CD4-positive, alpha-beta T cell (primary cell): ENCODE measurements at places on chromosomes 16 and 17.

- no peaks in the 10 kb centered on the region for H3K4me1 ChIP-seq
- no peak for DNase-seq
- no peak overlapping the region for H3K27ac ChIP-seq
- H3K27me3 ChIP-seq, result peaks cover 30% of the 10 kb centered on the region
Measured at GRCh38 chr17:33072421-33073161, 80.9 kb downstream of the SPACA3 start.

- H3K27me3 ChIP-seq, result peaks cover 9% of the 10 kb centered on the region
- peaks cover 19% of the 10 kb centered on the region for H3K4me1 ChIP-seq
- H3K36me3 ChIP-seq, result no peaks in the 10 kb centered on the region
- no peak overlapping the region for H3K27ac ChIP-seq
- peak overlapping the region; percentile 37 for H3K4me3 ChIP-seq
Measured at GRCh38 chr16:85335584-85336491, 223.6 kb upstream of the CIBAR2 start.

- no peak for DNase-seq
- no peaks in the 10 kb centered on the region for H3K4me1 ChIP-seq
- H3K27me3 ChIP-seq, result no peaks in the 10 kb centered on the region
- no peak overlapping the region for H3K4me3 ChIP-seq
Measured at GRCh38 chr16:73873643-73874042, 423.0 kb upstream of the PSMD7 start.

DNA sequence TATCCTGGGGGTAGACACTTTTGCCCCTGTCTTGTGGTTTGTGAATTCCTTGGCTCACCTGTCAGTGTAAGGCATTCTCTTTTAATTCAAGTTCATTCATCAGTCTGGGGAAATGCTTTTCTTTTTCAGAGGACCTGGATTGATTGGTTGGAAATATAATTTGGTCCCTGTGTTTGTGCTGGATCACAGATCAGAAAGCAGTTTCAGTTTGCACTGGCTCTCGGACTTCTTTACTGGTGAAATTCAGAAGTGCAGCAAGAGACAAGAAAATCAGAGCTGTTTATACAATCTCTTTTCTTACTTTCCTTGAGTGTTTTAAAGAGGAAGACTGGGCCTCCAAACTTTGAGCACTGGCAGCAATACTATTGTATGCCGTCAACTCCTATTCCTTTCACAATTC, 161.8 kb upstream of the KCNJ16 start:
- H3K36me3 ChIP-seq, result no peaks in the 10 kb centered on the region
- no peak overlapping the region for H3K27ac ChIP-seq
- no peak overlapping the region for H3K4me3 ChIP-seq
- H3K4me1 ChIP-seq, result no peaks in the 10 kb centered on the region
- H3K27me3 ChIP-seq, result no peaks in the 10 kb centered on the region

DNA sequence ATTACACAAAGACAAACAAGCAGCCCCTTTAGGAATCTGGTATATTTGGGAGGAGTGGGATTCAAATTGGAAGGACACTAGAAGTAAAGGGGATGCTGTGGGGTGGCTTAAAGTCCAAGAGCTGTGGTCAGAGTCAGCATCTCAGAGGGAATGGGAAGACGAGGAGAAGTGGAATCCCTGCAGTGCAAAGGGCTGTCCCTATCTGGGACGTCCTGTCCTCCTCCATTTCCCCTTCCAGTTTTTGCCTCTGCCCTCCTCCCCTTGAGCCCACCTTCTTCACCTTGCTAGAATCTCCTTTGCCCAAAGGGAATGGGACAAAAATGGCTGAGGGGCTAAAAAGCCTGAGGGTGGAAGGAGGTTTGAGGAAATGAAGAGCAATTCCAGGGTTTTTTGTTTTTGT, 4.2 kb upstream of the PLXDC1 start:
- no peak overlapping the region for H3K4me3 ChIP-seq
- no peaks in the 10 kb centered on the region for H3K27me3 ChIP-seq
- DNase-seq, result no peak
- H3K27ac ChIP-seq, result no peak overlapping the region
- H3K4me1 ChIP-seq, result peaks cover 37% of the 10 kb centered on the region
- no peaks in the 10 kb centered on the region for H3K36me3 ChIP-seq

GRCh38 chr16:10918294-10919002, 23.8 kb downstream of the DEXI start:
- H3K36me3 ChIP-seq, result peaks cover 7% of the 10 kb centered on the region
- H3K4me1 ChIP-seq, result peaks cover 7% of the 10 kb centered on the region
- no peak overlapping the region for H3K27ac ChIP-seq
- DNase-seq, result peak; percentile 87
- no peaks in the 10 kb centered on the region for H3K27me3 ChIP-seq

DNA sequence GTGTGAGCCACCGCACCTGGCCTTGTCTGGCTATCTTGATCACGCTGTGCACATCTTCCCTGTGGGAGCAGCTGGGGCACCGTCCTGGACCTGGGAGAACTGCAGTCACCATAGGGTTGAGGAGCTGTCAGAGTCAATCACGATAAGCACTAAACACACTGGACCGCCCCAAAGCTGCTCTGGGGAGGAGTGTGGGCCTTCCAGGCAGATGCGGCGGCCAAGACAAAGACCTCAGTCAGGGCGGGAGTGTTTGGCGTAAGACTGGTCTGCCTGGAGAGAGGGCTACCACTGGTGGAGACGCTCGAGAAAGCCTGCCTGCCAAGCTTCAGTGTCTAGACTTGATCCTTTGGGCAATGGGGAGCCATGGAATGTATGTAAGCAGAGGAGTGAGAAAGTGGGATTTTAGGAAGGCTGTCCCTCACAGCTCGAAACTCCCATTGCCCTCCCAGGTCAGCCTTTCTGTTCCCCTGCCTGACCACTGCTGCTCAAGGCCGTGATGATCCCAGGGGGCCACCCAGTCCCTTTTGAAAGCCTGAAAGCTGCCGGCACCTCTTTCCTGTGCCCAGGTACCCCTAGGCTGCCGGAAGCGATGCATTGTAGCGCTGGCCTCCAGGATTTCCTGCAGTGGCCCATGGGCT, 29.3 kb upstream of the CIBAR2 start:
- DNase-seq, result no peak
- no peak overlapping the region for H3K4me3 ChIP-seq
- peaks cover 6% of the 10 kb centered on the region for H3K4me1 ChIP-seq
- no peak overlapping the region for H3K27ac ChIP-seq
- peaks cover 28% of the 10 kb centered on the region for H3K27me3 ChIP-seq

DNA sequence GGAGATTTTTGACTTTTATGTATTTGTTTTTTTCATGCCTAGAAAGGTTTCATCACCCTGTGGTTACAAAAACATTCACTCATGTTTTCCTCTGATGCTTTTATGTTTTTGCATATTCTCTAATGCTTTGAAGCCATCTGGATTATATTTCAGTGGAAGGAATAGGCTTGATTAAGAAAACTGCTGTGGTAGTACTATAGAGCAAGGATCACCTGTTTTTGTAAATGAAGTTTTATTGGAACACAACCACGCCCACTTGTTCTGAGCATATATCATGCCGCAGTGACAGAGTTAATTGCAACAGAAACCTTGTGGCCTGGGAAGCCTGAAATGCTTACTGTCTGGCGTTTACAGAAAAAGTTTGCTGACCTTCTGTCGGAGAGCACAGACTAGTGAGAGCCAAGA, 11.5 kb downstream of the COX10 start:
- no peaks in the 10 kb centered on the region for H3K4me1 ChIP-seq
- H3K4me3 ChIP-seq, result no peak overlapping the region
- peaks cover 34% of the 10 kb centered on the region for H3K36me3 ChIP-seq
- H3K27ac ChIP-seq, result no peak overlapping the region
- no peak for DNase-seq

DNA sequence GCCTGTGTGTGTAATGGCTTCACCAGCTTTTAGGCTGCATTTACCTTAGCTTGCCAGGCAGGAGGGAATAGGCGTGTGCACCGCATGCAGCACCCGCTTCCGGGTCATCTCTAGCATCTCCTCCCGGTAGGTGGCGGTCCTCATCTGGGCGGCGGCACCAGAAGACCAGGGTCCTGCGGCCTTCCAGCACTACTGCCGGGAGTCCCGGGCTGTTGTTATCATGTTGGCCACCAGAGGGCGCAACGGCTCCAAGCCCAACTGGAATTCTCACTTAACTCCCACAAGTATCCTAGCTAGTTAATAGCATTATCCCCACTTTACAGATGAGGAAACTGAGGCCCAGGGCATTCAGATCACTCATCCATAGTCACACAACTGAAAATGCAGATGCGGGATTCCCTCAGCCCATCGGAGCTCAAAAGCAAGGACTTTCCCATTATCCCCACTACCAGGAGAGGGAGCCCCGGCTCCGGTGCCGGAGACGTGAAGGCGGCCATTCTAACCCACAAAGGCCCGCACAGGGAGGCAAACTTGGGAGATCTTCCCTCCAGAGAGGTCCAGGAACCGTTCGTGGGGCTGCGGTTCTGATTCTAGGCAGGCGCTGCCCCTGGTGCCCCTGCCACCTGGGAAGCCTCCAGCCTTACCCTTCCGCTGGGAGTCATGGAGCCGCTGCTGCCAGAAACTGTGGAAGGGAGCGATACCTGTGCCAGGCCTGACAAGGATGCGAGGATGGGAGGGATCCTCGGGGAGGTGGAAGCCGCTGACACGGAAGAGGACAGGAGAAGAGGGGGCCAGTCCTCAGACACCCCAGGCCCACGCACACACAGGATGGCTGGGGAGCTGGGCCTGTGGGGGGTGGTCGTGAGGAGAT, 23.9 kb downstream of the LGALS9 start:
- peaks cover 9% of the 10 kb centered on the region for H3K4me1 ChIP-seq
- no peak overlapping the region for H3K27ac ChIP-seq
- peak; percentile 55 for DNase-seq
- no peak overlapping the region for H3K4me3 ChIP-seq

DNA sequence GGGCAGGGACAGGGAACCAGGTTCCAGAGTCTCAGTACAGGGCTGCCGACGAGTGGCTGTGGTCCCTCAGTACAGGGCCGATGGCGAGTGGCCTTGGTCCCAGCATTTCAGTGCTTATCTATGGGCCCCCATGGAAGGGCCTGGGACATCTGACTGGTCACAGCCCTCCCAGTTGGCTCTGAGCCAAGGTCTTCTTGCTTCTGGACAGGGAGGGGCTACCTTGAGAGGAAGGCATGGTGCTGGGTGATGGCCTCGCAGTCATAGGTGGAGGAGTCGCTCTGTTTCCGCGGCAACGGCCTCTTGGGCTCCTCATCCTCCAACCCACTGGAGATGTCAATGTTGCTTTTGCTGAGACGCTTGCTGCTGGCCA, 32.5 kb downstream of the PIMREG start:
- H3K27me3 ChIP-seq, result no peaks in the 10 kb centered on the region
- H3K4me1 ChIP-seq, result peaks cover 6% of the 10 kb centered on the region
- no peak overlapping the region for H3K4me3 ChIP-seq
- H3K36me3 ChIP-seq, result no peaks in the 10 kb centered on the region

- H3K4me1 ChIP-seq, result peaks cover 36% of the 10 kb centered on the region
- DNase-seq, result no peak
- peaks cover 9% of the 10 kb centered on the region for H3K36me3 ChIP-seq
- peak overlapping the region; percentile 52 for H3K4me3 ChIP-seq
- no peaks in the 10 kb centered on the region for H3K27me3 ChIP-seq
- no peak overlapping the region for H3K27ac ChIP-seq
Measured at GRCh38 chr16:971582-971905, 760 bp upstream of the LMF1 start.

- H3K4me1 ChIP-seq, result no peaks in the 10 kb centered on the region
- no peak for DNase-seq
- H3K4me3 ChIP-seq, result no peak overlapping the region
- no peaks in the 10 kb centered on the region for H3K27me3 ChIP-seq
Measured at GRCh38 chr17:27494192-27495091, 38.2 kb downstream of the KSR1 start.

- H3K27ac ChIP-seq, result no peak overlapping the region
- H3K36me3 ChIP-seq, result peaks cover 26% of the 10 kb centered on the region
- no peaks in the 10 kb centered on the region for H3K27me3 ChIP-seq
- no peak overlapping the region for H3K4me3 ChIP-seq
- no peaks in the 10 kb centered on the region for H3K4me1 ChIP-seq
- DNase-seq, result no peak
Measured at GRCh38 chr16:4709481-4709880, 16.1 kb downstream of the NUDT16L1 start.

- H3K4me1 ChIP-seq, result peaks cover 8% of the 10 kb centered on the region
- peaks cover 48% of the 10 kb centered on the region for H3K36me3 ChIP-seq
- H3K27ac ChIP-seq, result no peak overlapping the region
- no peak overlapping the region for H3K4me3 ChIP-seq
- no peaks in the 10 kb centered on the region for H3K27me3 ChIP-seq
Measured at GRCh38 chr17:791829-792228, 9.7 kb downstream of the MRM3 start.

DNA sequence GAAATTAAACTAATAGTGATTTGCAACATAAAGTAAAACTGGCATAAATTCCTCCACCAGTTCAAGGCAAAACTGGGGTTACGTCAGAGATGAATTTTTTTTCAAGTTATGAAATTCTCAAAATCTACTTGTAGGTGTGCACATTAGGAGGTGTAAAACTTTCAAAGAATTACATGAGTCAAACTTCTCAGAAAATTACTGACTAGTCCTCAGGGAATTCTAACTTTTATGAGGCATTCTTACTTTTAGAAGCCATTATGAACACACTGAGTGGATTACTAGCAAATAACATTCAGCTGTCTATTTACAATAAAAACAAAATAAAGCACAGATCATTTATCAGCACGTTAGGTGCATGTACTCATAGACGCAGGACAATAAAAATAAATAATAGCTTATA, 348.7 kb downstream of the CDH11 start:
- H3K27ac ChIP-seq, result no peak overlapping the region
- DNase-seq, result no peak
- no peak overlapping the region for H3K4me3 ChIP-seq
- H3K27me3 ChIP-seq, result no peaks in the 10 kb centered on the region
- no peaks in the 10 kb centered on the region for H3K4me1 ChIP-seq

DNA sequence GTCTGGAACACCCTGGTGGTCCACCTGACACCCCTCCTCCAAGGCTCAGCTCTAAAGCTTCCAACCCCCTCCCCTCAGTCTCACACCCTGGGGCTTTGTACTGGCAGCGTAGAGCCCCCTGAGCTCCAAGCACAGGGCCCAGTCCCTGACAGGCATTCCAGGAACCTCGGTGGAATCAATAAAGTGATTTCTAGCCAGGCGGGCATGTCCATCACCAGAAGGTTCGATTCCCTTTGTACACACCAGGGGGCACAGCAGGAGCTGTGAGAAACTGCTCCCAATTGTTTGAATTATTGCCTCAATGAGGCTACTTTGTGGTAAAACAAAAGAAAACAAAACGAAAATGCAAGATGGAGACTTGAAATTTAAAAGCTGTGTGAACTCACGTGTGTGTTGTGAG, 51.8 kb downstream of the SMPD3 start:
- H3K4me1 ChIP-seq, result peaks cover 32% of the 10 kb centered on the region
- H3K27me3 ChIP-seq, result no peaks in the 10 kb centered on the region
- H3K27ac ChIP-seq, result no peak overlapping the region
- DNase-seq, result peak; percentile 54

DNA sequence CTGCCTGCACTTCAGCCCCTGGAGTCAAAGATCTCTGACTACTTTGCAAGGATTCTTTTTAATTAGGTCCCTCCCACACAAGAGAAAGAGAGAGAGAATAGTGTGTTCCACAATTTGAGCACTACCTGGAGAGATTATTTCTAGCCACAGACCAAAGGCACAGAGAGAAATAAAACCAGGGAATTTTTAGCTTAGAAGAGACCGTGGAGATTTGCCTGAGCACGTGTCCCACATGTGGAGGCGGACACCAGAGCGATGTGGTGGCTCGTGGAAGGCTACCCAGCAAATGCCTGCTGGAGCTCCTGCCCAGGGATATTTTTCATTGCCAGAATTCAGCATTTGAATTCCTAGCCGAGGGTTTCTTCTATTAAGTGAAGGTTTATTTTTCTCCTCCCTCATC, 50.6 kb downstream of the MGAT5B start:
- no peaks in the 10 kb centered on the region for H3K4me1 ChIP-seq
- H3K36me3 ChIP-seq, result no peaks in the 10 kb centered on the region
- no peak for DNase-seq
- no peak overlapping the region for H3K27ac ChIP-seq
- no peaks in the 10 kb centered on the region for H3K27me3 ChIP-seq

- DNase-seq, result no peak
- H3K4me3 ChIP-seq, result no peak overlapping the region
- peaks cover 27% of the 10 kb centered on the region for H3K4me1 ChIP-seq
- H3K36me3 ChIP-seq, result peaks cover 68% of the 10 kb centered on the region
Measured at GRCh38 chr17:7318121-7318860, 3.1 kb upstream of the GPS2 start.
